ENCODE measurements at places on chromosomes 3 and 15.

- no peak for DNase-seq
Observed at GRCh38 chr15:51283026-51283425, 55.4 kb downstream of the CYP19A1 start.

DNA sequence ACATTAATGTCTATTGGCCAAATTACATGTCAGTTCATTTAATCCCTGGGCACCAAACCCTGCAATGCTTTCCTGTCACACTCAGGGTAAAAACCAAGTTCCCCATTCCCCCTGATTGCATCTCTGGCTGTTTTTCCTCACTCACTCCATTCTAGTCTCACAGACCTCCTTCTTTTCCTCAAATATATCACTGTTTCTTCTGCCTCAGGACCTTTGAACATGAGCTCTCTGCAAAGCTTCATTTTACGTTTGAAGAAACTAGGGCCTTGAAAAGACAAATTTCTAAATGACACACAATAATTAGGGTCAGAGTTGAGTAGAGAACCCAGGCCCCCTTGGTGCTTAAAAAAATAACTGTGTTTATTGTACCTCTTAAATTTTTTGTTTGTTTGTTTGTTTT is 230.6 kb downstream of the THRB start:
- no peak for DNase-seq

DNA sequence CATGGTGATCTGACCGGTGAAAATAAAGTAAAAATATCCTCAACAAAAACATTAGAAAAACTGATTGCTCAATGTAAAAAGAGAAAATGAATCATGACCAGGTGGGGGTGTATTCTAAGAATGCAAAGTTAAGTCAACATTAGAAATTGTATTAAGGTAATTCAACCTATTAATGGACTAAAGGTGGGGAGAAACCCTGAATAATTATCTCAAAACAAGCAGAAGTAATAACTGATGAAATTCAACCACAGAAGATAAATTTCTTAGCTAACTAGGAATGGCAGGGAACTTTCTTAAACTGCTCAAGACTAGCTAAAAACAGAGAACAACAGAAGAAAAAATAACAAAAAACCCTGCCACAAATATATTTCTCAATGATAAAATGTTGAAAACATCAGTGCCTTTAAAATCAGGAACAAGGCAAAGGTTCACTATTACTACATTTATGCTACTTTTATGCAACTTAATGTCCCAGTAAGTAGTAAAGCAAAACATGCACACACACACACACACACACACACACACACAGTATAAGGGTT is 204.4 kb upstream of the THBS1 start:
- DNase-seq: no peak

- DNase-seq: no peak
Observed at GRCh38 chr3:188578576-188579363, 424.8 kb downstream of the LPP start.

DNA sequence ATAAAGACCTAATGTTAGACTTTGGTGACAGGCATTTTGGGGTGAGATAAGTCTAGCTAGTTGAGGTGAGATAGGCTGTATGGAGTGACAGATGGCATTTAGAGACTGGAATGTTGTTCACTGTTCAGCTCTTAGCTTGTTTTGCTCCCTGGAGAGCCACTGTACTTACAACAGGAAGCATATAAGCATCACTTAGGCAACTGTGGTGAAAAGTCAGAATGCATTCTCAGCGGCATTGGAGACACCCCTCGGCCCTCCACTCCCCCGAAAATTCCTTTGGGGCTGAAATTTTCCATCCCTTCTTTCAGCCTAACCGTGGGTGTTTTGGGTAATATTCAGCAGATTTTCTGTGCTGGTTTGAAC is 73.4 kb downstream of the SLCO3A1 start:
- DNase-seq: no peak

DNA sequence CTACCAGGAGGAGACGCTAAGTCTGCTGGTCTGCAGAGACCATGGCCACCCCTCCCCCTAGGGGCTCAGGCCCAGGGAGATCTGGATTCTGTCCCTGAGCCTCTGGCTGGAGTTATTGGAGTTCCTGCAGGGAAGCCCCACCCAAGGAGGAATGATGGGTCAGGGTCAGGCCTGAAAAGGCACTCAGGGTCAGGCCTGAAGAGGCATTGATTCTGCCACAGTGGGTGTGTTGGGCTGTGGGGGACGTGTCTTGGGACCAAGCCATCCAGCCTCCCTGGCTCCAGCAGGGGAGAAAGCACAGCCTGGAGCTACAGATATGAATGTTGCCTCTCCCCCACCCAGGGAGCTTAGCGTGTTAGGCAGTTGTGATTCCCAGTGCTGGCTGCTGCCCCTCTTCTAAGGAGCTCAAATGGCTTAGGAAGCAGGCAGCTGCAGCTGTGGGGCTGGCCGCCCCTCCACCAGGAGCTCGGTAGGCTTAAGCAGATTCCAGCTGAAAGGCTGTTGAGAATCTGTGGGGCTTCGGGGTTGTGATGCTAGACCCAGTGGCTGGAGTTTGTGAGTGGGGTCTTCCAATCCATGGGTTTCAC is 176.7 kb downstream of the CHL1 start:
- no peak for DNase-seq

DNA sequence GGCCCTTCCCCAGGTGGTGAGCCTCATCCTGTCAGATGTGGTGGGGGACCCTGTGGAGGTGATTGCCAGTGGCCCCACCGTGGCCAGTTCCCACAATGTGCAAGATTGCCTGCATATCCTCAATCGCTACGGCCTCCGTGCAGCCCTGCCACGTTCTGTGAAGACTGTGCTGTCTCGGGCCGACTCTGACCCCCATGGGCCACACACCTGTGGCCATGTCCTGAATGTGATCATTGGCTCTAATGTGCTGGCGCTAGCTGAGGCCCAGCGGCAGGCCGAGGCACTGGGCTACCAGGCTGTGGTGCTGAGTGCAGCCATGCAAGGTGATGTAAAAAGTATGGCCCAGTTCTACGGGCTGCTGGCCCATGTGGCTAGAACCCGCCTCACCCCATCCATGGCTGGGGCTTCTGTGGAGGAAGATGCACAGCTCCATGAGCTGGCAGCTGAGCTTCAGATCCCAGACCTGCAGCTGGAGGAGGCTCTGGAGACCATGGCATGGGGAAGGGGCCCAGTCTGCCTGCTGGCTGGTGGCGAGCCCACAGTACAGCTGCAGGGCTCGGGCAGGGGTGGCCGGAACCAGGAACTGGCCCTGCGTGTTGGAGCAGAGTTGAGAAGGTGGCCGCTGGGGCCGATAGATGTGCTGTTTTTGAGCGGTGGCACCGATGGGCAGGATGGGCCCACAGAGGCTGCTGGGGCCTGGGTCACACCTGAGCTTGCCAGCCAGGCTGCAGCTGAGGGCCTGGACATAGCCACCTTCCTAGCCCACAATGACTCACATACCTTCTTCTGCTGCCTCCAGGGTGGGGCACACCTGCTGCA is 4.8 kb downstream of the GLYCTK start:
- DNase-seq: no peak
